HL-60 (cell line): ENCODE measurements at places on chromosomes 16 and 17.
A peak's percentile ranks its signal among the peaks of the same experiment; 100 is the strongest.

GRCh38 chr16:49534901-49535610 is 161.5 kb downstream of the C16orf78 start:
- DNase-seq: no peak

GRCh38 chr16:73066927-73067670 is 19.2 kb upstream of the ZFHX3 start:
- no peak for DNase-seq

- DNase-seq: peak; percentile 16
These were observed 12.8 kb downstream of the RAB11FIP4 start for GRCh38 chr17:31404028-31404949.

- DNase-seq: no peak
These were observed 99.0 kb downstream of the OR1D5 start for GRCh38 chr17:2964370-2964769.

GRCh38 chr17:65723431-65724151 is 162.1 kb upstream of the AXIN2 start:
- no peak for DNase-seq

DNA sequence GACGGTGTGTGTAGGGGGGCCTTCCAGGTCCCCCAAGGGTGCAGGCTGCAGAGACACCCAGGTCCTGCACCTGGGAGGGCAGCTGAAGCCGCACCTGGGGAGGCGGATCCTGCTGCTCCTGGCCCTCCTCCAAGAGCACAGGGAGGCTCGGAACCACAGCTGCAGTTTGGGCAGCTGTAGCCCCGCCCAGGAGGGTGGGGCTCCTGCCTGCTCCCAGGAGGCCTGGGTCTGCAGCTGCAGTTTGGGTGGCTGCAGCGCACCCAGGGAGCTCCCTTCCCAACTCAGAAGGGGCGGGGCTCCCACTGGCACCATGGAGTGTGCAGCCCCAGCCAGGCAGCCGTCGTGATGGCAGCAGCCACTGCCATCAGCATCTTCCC is 69.4 kb upstream of the NKD1 start:
- DNase-seq: no peak

DNA sequence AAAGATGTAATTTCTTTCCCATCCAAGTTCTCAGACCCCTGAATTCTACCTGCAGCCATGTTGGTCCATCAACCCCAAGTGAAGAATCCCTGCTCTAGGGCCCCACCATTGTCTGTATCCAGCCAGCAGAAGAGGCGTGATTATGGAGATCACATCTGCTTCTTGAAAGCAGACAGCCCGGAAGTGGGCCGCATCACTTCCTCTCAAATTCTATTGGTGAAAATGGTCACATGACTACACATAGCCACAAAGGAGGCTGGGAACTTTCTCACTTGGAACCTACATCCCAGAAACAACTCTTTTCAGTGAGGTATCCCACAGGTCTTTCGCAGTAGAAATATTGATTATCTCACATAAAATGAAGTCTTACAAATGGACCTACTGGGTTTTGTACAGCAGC is 40.1 kb downstream of the IL4R start:
- no peak for DNase-seq

- DNase-seq: peak; percentile 72
These were observed 34.7 kb downstream of the BAHCC1 start for GRCh38 chr17:81429821-81430551.
